ENCODE measurements at places on chromosomes 2 and 18.

GRCh38 chr2:84022810-84023431 is 436.2 kb downstream of the SUCLG1 start:
- no peak for DNase-seq

DNA sequence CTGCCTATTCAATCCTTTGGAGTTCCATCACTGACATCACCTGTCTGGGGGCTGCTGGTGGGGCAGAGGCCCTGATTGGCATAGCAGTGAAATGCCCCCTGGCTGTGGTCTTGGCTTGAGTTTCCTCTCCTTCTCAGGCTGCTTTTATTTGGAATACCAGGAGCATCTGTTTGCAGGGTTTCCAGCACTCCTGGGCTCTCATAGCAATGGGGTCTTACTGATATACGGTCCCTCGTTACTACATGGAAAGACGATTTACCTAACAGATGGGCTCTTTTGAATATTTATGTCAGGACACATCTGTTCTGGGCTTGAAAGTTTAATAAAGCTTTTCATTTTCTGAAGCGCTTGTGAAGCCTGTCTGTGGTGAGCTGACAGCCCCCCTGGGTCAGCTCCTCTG is 230.3 kb downstream of the SLC4A3 start:
- no peak for DNase-seq

GRCh38 chr2:64442277-64442676 is 11.7 kb upstream of the LGALSL start:
- DNase-seq = no peak

- DNase-seq = no peak
These were observed 672.0 kb upstream of the SYT4 start for GRCh38 chr18:43949291-43949690.

DNA sequence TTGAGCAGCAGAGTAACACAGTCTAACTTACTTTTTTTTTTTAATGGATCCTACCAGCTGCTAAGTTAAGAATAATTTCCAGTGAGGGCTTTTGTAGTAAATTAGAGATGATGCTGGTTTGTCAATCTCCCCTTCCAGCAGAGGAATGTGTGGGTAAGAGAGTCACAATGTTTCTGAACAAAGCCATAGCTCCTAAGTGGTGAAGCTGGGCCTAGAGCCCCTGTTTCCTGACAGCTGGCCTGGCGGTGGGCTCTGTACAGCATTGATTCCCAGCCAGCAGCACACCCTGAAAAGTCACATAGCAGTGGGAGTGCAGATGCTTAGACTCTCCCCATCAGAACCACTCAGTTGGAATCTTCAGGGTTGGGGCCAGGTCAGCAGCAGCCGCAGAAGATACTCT is 24.4 kb downstream of the CAPG start:
- no peak for DNase-seq

- DNase-seq = no peak
These were observed 270.5 kb downstream of the ACTR3 start for GRCh38 chr2:114160263-114160981.

DNA sequence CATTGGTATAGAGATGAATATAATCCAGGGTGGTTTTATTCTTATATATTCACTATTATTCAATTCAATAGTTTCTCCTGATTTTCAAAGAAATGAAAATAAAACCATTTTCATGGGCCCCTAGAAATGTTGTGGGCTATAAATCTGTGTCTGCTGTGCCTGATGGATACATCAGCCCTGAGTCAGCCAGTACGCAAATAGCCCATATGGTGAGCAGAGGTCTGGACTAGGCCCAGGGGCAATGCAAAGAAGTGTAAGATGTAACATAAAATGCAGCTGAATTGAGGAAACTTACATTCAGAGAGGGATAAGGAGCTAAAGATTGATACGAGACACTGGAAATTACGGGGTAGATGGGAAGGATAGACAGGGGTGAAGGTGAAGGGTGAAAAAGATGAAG is 122.5 kb downstream of the MAIP1 start:
- no peak for DNase-seq

All from NCI-H2081 treated with DMSO at 0.1 percent for 48 hours (cell line).